GM13977 (cell line): ENCODE measurements at places on chromosomes 12 and 14.

DNA sequence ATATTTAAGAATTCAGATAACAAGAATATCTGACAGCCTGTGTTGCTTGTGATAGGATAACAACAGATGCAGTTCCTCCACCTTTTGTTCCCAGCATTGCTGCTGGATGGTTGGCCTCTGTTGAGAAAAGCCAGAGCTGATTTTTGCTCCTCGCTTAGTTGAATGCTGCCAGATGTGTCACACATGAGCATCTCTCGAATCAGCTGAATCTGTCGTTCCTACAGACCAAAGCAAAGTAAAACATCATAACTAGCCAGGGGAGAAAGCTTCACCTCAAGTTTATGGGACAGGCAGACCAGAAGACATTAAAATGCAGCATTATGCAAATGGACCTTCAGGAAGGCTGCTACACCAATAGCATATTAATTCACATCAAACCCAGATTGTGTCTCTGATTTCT, 20.1 kb downstream of the RACGAP1 start:
- no peak for DNase-seq

DNA sequence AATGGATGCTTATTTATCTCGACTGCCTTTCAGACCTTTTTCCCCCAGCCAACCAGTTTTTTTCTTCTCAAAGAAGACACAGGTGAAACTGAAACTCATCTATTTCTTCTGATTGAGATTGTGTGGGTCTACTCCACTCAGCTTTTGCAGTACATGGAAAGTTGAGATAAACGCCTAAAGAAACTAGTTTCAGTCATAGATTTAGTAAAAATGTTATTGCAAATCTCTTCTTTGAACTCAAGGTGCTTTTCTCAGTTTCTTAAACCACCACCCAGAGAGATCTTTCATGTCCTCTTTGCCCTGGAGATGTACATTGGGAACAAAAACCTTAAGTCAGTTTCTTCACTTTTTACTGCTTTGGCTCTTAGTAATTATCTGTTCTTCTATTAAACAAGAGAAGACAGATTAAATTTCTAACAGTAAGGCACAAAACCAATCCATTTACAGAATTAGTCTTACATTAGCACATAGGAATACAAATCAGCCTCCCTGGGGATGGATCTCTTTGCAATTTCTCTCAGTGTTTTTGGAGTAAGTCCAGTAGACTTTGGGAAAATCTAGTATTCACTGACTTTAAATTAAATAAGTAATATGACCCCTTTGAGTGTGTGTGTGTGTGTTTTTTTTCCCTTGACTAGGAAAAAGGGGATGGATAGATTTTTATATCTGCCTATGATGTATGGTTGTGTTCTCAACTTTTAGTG, 11.6 kb downstream of the FBXW8 start:
- DNase-seq = peak; percentile 48

GRCh38 chr14:95432144-95433093, 84.0 kb downstream of the SYNE3 start:
- DNase-seq = no peak

DNA sequence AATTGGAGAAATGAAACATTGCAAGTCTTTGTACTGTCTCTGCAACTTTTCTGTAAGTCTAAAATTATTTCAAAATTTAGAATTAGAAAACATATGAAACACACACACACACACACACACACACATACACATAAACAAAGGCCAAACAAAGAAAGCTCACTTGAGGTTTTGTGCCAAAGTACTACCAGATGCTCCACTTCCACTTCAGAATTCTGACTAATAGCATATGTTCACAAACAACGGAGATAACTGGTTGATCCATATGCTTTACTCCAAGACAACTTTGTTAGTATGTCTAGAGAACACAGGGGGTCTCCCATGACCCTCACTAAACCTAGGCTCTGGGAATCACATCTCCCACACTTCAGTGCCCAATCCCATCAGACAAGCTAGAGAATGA, 133.8 kb upstream of the CLEC14A start:
- DNase-seq = no peak

- no peak for DNase-seq
These were observed 34.3 kb downstream of the FGD6 start for GRCh38 chr12:95182868-95183415.

- DNase-seq = no peak
These were observed 1.5 kb downstream of the CORO1C start for GRCh38 chr12:108729612-108730364.

DNA sequence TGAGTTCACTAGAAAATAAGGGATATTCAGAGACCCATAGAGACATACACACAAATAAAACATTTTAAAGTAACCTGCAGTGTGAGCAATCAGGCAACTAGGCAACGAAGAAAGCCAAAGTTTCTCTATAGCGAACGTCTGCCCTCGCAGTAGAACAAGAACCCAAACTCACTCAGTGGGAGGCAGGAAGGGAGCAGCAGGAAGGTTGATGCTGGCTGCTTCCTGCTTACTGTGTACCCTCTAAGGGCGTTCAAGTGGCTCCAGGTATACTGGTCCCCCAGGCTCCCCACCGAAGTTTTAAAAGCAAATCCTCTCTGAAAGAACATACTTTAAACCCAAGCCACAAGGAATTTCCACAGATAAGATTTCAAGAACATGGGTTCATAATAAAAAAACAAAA, 249.3 kb downstream of the FOXN3 start:
- no peak for DNase-seq

DNA sequence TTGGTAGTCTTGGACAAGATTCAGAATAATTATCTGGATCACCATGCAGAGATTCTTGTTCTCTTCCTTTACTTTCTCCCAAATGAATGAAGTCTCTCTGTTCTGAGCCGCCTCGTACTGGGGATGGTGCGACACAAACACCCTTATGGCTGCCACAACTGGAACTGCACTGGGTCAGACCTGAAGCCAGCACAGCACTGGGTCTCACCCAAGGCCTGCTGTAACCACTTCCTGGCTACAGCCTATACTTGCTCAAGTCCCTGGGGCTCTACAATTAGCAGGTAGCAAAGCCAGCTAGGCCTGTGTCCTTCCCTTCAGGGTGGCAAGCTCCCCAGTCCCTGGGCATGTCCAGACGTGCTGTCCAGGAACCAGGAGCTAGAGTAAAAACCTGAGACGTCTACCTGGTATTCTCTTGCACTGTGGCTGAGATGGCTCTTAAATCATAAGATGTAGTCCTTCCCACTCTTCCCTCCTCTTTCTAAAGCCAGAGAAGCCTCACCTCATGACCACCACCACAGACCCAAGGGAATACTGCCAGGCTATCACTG, 27.6 kb downstream of the IFNG start:
- DNase-seq = no peak

DNA sequence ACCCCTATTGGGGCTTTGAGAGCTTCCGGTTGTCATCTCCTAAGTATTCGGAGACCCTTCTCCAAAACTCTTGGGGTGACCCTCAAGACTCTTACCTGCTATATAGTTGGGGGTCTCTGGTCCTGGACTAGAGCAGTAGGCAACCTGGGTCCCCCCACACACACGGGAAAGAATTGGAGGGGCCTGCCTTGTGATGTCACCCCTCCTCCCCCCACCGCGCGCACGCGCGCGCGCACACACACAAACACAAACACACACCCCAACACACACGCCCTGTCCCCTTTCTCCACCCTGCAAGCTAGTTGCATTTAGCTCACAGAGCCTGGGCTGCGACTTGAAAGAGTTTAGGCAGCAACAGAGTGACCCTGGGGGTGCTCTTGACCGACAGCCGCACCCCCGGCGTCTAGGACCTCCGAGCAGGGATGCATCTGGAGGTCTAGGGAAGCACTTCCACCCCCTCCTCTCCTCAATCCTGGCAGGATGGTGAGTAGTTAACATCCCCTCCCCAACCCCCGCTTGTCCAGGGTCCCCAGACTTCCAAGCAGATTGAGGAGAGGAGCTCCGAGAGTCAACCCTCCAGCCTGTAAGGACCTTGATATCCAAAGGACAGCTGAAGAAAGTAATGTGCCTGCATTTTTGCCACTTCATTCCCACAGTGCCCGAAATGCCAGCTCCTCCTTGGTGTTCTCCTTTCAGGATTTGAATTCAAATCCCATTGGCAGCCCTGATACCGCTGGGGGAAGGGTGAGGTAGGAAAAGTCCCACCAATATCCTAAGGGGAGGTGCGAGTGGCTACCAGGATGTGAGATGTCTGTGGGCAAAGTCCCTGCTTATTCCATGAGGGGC, 1.4 kb upstream of the DNAJC14 start:
- peak; percentile 69 for DNase-seq

DNA sequence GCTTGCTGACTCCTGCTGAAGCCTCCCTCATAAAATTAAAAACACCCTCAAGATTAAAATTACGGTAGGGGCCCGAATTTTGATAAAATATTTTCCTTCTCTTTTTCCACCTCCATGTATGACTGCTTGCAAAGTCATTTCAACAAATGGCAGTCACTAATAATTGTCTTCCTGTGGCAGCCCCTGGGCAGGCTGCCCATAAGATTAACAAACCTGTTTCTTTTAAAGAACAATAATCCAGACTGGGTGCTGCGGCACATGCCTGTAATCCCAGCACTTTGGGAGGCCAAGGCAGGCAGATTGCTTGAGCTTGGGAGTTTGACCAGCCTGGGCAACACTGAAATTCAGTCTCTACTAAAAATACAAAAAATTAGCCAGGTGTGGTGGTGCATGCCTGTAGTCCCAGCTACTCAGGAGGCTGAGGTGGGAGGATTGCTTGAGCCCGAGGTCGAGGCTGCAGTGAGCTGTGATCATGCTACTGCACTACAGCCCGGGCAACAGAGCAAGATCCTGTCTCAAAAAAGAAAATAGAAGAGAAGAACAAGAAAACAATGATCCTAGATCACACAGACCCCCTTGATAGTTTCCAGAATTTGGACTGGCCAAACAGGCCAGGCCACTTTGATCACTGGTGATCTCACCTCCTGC, 8.7 kb downstream of the SAV1 start:
- DNase-seq = no peak

DNA sequence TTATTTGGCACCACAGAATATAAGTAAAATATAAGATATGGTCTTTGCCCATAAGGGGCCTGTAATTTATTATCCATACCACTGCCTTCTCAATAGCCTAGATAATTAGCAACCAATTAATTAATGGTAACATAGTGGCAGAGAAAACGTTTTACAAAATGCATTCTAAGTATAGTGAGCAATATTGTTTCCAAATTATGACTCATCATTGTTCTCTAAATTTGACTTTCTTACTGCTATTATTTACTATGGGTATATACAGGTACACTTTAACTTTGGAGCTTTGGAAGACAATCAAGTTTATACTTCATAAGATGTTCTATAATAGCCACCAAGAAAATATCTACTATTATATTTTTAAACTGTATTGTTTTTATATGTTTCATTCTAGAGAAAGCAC, 26.7 kb downstream of the DCP1B start:
- no peak for DNase-seq

DNA sequence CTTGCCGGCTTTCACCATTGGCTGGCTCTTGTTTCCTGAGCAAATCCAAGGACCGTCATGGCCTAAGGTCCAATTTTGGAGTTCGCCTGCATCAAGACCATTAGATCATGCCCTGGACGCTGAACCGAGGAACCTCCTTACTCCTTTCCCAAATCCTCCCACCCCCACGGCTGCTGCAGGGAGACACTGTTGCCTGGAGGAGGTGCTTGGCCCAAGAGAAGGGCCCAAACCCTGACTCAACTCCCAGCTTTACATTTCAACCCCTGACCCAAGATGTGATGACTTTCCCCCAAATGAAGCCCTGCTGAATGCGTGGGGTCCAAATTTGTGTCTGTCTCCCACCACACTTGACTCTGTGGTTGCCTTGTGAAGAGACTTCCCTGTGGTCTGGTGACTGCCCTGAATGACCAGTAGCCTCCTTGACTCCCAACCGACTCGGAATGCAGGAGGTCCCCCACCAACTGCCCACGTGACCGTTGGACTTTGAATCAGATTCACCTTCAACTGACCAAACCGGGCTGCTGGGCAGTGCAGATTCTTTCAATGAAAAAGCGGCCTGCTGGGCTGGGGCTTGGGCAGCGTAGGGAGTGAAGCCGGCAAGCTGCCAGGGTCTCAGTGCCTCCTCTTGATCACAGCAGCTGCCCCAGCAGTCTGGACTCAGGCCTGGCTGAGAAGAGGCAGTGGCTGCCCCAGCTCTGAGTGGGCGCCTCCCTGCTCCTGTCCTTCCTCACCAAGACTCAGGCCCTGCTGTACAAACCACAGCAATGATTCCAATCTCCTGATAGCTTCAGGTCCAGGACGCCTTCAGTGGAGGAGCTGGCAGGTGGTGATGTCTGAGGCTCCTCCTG, 46.7 kb upstream of the OASL start:
- no peak for DNase-seq

GRCh38 chr14:99946652-99947489, 118.4 kb upstream of the EVL start:
- DNase-seq = peak; percentile 84

DNA sequence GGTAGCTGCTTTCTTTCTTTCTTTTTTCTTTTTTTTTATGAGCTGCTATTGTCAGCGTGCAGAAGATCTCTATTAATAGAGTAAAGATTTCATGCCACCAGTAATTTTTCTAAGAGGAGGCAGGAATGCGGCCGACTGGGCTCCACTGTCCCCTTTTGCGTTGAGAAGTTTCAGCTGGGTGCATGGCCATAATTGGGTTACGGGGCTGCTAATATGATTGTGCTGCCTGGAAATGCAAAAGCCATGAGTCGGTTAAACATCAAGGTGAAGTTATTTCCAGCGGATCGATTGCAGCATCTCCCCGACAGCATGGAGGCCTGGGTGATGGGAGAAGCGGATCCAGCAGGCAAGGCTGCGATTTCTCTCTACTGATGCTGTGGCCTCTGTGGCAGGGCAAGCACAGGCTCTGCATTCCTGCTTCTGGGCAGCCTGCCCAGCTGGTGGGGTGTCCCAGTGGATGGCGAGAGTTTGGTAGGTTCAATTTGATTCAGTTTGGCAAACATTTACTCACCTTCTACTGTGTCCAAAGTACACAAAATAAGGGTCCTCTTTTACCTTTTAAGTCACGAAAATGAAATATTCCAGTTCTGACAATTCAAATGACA, 54.4 kb upstream of the PRMT8 start:
- no peak for DNase-seq

DNA sequence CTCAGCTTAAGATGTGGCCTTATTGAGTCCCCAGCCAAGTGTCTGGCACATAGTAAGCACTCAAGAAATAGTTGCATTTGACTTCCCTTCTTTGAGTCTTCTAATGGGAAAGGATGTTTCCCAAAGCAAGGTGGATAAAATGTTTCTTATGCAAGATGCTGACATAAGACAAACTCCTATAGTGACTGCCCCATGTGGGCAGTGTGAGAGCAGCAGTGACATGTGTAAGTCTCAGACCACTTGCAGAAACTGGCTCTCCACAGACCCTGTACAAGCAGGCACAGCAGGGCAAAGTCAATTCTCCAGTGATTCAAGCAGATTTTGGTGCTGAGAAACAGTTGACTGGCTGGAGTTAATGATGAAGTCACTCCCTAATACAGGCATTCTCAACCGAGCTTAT, 255.3 kb downstream of the ANO2 start:
- DNase-seq = no peak

DNA sequence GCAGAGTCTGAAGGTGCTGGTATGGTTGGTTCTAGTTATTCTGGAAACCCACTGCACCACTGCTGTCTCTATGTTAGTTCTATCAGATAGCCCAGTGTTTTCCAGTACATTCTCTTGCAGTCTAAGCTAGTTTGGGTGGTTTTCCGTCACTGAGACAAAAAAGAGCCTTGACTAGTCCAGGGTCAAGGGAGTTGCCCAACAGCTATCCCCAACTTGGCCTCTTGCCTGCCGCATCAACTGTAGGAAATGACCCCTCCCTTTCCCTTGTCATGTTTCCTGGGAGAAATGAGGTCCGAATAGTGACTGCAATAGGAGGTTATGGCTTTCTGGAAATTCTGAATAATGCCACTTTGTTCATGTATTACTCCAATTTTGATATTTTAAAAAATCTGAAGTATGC, 160.4 kb downstream of the EFCAB11 start:
- no peak for DNase-seq
